ENCODE measurements at places on chromosomes 7 and 10.

DNA sequence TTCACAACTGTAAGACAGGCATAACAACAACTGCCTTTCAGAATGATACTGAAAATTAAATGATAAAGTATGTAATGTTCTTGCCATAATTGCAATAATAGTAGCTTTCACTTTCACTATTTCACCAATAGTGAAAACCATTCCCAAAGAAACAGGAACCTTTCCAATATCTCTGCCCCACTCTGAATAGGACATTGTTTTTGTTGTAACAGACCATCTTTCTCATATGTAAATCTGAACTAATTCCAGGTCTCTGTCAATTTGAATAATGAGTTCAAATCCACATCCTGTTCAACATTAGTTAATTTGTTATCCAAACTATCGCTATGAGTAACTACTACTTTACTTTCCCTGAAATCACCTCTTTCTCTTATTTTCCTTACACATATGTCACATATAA lies 148.0 kb downstream of the LRRN3 start:
- peak; percentile 3 for DNase-seq

DNA sequence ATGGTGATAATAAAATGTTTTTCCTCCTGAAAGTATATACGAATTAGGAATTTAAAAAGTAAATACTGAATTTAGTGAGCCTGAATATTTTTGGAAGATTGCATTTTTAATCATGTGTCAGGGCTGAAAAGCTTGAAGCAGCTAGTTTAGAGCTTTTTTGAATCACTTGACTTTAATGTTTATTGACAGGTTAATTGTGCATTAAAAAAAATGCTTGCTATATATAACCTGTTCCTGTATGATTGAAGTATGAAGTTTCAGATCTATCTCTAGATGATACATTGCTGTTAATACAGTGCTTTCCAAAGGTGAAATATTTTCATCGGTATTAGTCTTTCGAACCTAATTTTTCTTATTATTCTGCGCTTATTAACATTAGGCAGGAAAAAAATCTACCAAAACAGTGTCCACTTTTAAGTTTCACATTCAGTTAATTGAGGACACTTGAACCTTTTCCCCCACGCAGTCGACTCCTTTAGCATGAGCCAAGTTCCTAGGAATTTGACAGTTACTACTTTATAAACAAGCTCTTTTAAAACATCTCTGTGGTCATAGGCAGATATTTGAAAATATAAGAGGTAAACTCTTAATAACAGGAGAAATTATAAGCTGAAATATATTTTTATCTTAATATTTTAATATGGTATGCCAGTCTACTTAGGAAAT lies 187.1 kb downstream of the MLLT10 start:
- DNase-seq, result no peak

GRCh38 chr10:116848944-116849247 lies 403 bp upstream of the ENO4 start:
- no peak for DNase-seq

DNA sequence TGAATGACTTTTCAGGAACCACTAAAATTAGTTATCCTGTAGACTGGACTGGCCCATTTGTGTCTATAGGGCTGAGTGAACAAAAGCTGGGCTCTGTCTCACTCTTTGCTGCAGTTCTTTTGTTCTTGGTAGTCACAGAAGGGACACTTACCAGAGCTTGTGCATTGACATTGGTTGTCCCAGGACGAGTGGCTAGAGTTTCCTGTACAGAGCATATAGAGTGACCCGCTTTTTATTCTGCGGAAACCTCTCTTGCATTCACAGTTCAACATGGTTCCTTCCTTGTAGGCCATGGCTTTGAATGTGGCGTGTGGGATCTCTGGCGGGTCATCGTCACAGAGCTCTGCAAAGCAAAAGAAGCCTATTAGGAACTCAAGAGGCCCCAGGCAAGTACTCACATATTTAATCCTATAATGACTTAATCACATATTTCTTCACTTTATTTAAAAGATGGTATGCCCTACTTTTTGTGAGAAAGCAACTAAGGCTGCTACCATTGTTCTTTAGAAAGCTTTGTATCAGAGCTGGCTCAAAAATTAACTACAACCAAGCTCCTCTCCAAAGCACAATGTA lies 36.4 kb downstream of the IL2RA start:
- DNase-seq, result no peak

DNA sequence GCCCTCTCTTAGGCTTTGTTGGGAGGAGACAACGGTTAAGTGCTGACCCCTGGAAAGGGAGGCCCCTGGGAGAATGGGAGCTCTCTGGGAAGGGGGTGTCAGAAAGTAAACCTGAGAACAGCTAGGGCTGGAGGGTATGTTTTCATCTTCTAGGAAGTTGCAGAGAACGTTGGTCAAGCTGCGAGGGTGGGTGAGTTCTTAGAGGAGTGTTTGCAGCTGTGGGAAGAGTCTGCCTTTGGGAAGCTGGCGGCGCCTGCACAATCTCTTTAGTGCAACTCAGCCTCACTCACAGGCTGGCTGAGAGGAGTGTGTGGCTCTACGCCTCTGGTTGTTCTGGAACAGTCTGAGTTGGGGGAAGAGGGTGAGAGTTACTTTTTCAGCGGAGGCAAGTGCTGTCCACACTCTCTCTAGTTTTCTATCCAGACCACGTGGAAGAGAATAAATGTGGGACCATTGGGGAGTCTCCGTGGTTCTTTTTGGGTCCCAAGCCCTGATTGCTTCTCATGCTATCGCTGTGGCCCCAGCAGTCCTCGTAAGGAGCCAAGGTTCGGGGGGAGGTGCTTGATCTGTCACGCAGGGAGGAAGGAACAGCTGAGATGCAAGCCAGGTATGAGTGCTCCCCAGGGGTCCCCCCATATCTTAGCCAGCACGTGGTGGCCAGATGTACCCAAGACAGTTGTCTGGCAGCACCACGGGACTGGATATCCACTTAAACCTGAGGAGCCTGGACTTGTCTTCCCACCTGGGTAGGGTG lies 237.2 kb downstream of the BUB3 start:
- DNase-seq, result no peak

GRCh38 chr10:11345224-11346054 lies 266.0 kb downstream of the USP6NL start:
- no peak for DNase-seq

DNA sequence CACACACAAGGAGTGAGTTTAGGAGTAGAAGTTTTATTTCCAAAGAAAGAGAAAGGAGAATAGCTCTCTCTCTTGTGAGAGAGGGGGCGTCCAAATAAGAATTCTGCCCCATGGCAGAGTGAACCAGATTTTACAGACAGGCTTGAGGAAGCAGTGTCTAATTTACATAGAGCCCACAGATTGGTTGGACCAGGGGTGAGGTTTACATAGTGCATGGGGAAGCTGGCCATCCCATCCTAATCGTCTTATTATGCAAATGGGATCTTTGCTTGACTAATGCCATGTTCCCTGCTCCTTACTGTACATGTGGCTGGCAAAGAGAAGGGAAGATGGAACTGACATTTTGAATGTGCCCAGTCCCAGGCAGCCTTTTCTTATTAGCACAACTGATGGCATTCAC lies 60.0 kb upstream of the ACSM6 start:
- DNase-seq, result peak; percentile 23

GRCh38 chr10:11181978-11182377 lies 164.3 kb downstream of the CELF2 start:
- DNase-seq, result no peak

DNA sequence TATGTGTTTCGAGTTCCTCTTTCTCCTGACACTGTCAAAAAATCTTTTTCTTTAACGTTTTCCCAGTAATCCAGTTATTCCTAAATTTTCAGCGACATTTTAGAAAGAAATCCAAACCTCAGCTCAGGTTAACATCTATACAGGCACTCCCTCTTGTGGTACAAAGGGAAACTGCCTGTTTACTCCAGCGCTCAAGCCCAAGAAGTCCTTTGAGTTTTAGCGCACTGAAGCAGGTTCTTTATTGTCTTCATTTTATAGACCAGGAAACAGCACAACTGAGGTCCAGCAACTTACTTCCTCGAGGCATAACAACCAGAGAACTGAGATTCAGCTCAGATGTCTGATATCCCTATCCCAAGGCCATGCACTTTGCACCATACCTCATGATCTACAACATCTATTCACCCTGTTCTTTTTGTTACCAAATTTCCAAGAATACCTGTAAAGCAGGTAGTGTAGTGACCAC lies 287.2 kb upstream of the MKLN1 start:
- DNase-seq, result peak; percentile 48

DNA sequence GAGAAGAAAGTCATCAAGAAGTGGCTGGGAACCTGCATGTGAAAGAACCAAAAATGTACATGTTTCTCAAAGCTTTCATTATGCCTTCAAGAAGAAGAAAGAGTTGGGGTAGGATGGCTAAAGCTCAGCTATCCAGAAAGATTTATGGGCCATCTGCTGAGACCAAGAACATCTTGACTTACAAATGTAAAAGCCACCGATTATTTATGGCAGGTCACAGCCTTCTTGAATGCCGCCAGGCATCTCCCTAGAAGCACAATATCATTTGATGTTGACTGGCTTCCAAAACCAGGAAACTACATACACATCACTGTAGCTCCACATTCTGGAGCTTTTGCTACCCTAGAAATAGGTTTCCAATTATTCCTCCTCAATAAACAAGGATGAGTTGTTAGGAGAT lies 254.2 kb upstream of the AOAH start:
- DNase-seq, result no peak

DNA sequence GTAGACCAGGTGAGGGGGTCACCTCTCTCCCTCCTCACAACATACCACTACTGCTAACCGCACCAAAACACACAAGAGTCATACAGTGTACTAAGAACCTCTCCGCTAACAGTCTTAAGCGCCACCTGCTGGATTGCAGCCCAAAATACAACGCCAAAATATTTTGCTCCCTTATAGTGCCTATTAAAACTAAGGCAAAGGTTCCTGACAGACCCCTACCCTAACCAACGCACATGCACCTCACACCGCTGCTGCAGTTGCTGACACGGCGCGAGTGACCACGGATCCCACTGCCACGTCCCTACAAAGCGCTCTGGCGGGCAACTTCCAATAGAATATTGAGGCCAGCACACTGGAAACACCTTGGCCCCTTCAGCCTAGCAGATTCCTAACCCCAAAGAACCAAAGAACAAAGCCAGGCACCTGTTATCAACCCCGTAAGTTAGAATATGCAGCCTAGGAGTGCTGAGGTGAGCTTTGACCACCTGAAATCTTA lies 563.6 kb upstream of the SEMA3D start:
- DNase-seq, result peak; percentile 21

GRCh38 chr7:74344786-74345185 lies 55.6 kb downstream of the CLIP2 start:
- no peak for DNase-seq

GRCh38 chr7:130270947-130271800 lies 4.5 kb downstream of the CPA2 start:
- no peak for DNase-seq

GRCh38 chr7:159075563-159076238 lies 69.0 kb downstream of the VIPR2 start:
- no peak for DNase-seq

DNA sequence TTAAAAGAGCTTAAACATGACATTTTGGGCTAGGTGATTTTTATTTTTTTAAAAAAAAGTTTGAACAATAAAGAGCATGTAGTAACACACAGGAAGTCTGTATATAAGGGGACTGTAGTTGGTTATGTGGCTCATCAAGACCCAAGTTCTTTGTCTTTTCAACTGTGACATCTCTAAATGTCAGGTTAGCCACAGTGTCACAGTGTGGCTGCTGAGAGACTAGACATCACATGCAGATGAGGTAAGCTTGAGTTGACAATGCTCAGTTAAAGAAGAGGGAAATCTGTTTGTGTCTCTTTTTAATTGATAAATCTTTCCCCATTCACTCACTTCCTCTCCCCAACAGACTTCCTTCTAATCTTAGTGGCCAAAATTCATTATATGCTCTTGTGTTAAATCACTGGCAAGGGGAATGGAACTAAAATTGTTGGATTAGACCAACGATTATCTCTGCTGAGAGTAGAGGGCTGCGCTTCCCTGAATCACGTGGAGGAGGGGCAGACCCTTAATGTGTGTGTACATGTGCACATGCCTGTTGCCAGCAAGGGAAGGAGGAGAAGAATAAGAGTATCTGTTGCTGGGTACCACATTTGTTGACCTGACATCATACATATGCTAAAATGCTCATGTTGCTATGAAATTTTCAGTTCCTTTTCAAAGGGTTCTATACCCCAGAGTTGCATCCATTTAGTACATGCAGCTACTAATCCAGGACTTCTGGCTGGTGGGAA lies 78.3 kb downstream of the MMRN2 start:
- DNase-seq, result no peak

GRCh38 chr10:93838278-93838677 lies 55.5 kb upstream of the SLC35G1 start:
- DNase-seq, result no peak

- DNase-seq, result no peak
Measured at GRCh38 chr7:155360495-155361345, 63.0 kb downstream of the INSIG1 start.

GRCh38 chr10:48366261-48366660 lies 59.8 kb downstream of the MAPK8 start:
- DNase-seq, result peak; percentile 10

GRCh38 chr10:59290448-59290847 lies 71.9 kb downstream of the FAM13C start:
- no peak for DNase-seq

GRCh38 chr7:8155836-8156235 lies 106.1 kb downstream of the ICA1 start:
- DNase-seq, result no peak

GRCh38 chr7:64551375-64552142 lies 11.3 kb downstream of the ZNF680 start:
- DNase-seq, result no peak

DNA sequence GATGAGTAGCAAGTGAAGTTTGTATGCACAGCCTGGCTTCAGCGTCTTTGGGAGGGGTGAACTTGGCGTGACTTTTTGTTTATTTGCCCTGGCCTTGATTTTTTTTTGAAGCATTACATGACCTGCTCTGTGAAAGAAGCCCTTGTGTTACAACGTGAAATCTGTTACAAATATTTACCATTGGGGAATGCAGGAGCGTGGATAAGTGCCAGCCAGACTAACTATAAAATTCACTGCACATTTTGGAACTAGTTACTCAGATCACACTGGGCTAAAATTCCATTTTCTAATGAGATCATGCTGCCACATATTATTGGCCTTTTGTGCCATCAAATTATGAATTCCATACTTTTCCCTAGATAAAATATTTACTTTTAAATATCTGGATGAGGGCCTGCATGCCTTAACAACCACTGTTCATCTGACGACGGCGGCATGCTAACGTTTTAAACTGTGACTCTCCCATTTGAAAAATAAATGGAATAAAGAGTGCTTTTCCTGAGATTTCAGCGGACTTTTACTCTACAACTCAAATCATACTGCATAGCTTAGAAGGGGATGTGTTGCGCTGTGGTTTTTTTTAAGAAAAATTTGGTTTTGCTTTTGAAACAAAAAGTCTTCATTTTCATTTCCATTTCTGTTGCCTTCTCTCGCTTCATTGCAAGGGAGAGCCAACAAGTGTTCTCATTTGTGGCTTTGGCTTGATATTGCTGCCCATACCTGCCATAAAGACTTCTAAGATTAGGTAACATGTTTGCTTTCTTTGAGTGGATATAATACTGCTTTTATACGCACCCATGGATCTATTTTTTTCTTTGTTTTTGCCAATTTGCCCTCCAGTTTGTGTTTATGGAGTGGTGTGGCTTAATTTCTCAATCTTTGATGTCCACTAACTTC lies 352.2 kb downstream of the TFEC start:
- no peak for DNase-seq
